ENCODE measurements at places on chromosomes 13 and 19.

DNA sequence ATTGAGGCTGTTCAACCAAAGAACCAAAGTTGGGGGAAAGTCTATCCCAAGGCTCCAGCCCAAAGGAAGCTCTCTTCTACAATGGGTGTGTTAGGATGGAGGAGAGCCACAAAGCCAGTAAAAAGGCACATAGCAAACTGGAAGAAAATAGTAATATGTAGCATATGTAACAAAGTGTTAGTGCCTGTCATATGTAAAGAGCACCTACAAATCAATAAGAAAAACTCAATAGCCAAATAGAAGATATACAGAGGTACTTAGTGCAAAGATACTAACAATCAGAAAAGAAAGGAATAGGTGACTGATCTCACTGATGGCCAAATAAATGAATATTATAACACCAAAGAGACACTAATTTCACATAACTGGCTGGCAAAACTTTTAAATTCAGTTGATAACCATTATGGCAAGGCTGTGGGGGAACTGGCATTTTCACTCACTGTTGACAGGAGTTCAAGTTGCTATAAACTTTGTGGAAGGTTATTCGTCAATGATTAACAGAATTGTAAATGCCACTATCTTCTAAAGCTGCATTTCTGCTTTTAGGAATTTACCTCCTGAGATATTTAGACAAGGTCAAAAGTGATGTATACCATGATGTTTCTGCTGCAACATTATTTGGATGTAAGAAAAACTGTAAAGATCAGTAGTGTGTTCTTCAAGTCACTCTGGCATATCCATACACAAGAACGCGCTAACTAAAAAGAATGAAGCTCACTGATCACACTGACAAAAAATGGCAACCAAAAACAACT lies 110.8 kb downstream of the GNG7 start:
- DNase-seq = no peak

GRCh38 chr13:41500511-41500910 lies 43.2 kb downstream of the RGCC start:
- no peak for DNase-seq

GRCh38 chr13:37766502-37766901 lies 103.1 kb downstream of the TRPC4 start:
- DNase-seq = no peak

GRCh38 chr13:41708713-41709112 lies 251.4 kb downstream of the RGCC start:
- DNase-seq = no peak

GRCh38 chr13:100773429-100773828 lies 98.8 kb upstream of the TMTC4 start:
- no peak for DNase-seq
